Glomerular endothelial cell (primary cell): ENCODE measurements at places on chromosomes 1 and 21.

GRCh38 chr1:26733982-26734381 lies 38.2 kb downstream of the ARID1A start:
- no peak for DNase-seq

GRCh38 chr1:209432443-209432825 lies 151.1 kb upstream of the CAMK1G start:
- no peak for DNase-seq

DNA sequence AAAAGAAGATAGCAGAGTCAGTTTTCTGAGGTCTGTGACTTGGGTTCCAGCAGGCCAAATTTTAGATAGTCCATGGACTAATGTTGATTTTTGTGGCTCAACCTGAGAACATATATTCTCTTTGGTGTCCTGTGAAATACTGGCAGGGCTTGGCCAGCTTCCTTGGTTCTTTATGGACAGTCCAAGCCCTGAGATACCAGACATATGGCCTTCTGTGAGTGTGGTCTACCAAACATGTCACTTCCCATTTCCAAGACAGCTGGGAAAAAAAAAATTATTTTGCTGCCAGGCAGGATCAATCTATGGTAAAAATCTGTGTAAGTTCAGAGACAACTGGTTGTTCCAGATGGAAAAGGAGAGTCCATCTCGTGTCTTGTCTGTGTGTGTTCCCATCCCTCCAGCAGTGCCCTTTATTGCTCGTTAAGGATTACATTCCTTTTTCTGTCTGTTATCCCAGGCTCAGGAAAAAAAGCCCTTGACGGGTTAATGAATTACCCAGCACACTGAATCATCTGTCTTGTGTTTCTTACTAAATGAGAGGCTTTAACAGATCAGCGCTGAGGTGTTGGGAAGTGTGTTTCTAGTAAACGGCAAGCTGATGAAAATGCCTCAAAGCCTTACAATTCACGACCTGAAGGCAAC lies 33.4 kb upstream of the XPR1 start:
- DNase-seq, result no peak

GRCh38 chr21:45282283-45283034 lies 5.2 kb downstream of the POFUT2 start:
- no peak for DNase-seq

DNA sequence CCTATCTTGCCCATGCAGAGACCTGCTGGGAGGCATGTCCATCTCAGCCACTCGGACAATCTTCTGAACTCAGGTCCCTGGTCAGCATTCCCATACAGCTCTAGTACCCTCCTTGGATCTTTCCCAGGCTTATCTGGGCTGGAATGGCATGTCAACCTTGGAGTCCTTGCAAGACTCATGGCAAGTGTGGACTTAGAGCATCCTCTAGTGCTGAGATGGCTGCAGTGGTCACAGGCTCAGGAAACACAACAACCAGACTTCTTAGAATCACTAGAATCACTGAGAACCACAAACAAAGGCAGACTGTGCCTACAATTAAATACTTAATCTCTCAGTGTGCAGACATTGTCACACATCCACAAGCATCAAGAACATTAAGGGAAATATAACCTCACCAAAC lies 73.1 kb upstream of the TSHB start:
- no peak for DNase-seq

GRCh38 chr1:173330149-173330951 lies 123.2 kb upstream of the TNFSF4 start:
- no peak for DNase-seq

GRCh38 chr1:22798083-22798482 lies 87.4 kb downstream of the EPHB2 start:
- no peak for DNase-seq

DNA sequence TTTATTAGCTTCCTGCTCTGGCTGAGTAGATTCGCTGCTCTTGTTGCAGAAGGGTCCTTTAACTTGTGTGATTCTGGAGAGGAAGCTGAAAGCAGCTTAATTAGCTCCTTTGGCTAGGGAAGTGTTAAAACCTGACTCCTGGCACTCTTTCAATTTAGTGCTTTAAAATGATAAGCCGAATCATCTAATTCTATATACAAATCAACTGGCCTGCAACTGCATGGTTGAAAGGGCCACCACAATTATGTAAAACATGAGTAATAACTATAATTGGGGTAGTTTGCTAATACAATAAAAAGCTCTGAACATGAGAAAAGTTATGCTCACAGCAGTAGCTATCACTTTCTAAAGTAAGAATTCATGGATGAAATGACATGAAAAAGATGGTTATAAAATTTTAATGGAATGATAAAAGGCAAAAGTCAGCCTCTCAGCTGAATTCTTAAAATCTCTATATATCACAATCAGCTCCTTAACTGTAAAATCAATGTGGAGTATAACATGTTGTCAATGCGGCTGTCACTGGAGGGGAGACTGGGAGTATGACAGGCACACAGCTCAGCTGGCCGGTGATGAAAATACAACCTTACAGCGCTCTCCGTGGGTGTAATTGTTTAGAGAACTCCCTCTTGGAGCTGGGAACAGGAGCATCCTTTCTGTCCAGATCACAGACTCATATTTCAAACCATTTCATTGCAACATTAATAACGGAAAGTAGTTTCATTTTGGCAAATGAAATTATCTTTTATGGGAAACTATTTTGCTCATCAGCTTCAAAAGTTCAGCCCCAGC lies 324.4 kb downstream of the KCTD3 start:
- no peak for DNase-seq

- no peak for DNase-seq
Measured at GRCh38 chr1:103523346-103523745, 2.2 kb upstream of the RNPC3 start.

DNA sequence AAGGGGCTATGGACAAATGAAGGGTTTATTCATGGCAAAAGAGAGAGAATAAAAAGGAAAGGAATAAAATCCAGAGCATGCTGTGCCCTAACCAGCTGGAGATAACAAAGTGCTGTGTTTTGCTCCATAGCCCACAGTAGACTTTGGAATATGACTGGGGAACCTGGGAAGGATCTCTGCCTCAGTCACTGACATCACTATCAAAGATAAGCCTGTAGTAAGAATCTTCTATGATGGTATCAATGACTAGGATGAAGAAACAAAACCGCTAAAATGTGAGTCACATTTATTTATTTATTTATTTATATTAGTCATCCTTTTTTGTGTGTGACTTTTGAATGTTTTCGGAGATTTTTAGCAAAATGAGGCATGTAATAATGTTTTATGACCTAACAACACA lies 56.3 kb downstream of the NVL start:
- DNase-seq, result no peak

- no peak for DNase-seq
Measured at GRCh38 chr1:61419657-61420056, 305.3 kb downstream of the TM2D1 start.

GRCh38 chr1:244099258-244099930 lies 48.3 kb downstream of the ZBTB18 start:
- DNase-seq, result no peak

DNA sequence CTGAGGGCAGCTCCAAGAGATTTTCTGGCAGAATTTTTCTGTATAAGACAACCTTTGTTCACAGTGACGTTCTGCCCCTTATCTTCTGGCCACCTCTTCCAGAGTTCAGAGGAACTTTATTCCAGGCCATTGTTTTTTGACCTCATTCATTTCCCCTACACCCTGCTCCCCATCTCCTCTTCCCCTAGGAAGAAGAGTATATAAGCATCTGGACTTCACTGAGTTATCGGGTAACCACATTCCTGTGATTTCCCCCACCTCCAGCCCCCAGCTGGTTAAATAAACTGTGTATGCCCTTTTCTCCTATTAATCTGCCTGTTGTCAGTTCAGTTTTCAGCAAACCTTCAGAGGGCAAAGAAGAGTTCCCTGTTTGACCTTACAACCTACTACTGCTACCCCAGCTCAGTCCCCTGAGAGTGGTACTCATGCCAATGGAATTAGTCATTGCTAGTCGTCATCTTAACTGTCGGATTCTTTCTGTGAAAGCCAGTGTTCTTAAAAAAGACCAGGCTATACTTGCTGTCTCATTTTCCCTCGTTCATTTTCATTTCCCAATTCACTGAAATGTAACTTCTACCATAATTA lies 14.3 kb upstream of the ALG14 start:
- DNase-seq, result peak; percentile 45

GRCh38 chr1:203536575-203536974 lies 42.6 kb downstream of the OPTC start:
- no peak for DNase-seq

GRCh38 chr21:32127081-32127480 lies 151.8 kb downstream of the MIS18A start:
- no peak for DNase-seq

DNA sequence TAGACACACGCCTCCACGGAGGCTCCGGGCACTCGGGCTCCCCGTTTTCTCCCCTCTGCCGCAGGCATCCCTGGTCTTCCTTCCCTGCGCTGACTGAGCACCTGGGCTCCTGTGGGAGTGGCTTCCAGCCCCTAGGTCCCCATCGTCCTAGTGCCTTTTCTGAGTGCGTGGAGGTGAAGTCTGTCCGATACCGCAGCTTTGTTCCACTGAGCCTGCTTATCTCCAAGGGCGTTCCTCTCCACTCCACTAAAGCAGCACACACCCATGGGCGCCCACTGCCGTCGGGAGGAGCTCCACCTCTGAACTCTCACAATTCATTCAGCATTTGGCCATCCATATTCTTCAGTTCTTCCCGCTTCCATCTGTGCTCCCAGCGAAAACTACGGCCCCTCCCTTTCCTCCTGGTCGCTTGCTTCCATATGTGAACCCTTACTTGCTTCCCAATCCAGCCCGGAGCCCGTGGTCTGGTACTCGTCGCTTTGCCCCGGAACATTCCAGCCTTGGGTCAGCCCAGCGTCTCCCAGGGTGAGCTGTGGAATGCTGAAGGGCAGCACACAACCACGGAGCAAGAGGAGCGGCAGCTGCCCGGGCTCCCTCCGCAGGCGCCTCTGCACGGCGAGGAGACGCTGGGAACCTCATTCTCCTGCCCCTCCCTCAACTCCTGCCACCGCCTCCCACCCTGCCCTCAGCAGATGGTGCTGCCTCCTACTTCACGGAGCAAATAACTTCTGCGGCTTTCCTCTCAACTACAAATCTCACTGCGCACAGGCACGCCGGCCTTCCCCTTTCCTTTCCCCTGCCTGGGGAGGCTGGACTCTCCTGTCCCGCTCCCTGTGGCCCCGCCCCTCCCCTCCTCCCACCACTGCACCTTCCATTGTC lies 27.5 kb downstream of the ATP8B2 start:
- DNase-seq, result no peak

DNA sequence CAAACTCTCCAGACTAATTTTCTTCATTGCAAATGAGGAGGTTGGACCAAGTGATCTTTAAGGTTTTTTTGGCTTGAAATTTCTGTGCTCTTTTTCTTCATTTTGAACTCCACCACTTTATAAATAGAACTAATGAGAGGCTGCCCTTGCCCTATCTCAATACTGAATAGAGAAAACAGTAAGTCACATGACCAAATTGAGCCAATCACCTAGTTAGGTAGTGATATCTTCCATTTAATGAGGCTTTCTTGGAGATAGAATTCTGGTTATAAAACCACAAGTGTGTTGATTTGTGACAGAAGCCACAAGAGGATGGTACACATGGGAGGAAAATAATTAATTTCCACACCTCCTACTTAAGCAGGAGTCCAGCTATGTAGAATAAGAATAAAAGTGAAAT lies 263.4 kb upstream of the SNX7 start:
- no peak for DNase-seq

DNA sequence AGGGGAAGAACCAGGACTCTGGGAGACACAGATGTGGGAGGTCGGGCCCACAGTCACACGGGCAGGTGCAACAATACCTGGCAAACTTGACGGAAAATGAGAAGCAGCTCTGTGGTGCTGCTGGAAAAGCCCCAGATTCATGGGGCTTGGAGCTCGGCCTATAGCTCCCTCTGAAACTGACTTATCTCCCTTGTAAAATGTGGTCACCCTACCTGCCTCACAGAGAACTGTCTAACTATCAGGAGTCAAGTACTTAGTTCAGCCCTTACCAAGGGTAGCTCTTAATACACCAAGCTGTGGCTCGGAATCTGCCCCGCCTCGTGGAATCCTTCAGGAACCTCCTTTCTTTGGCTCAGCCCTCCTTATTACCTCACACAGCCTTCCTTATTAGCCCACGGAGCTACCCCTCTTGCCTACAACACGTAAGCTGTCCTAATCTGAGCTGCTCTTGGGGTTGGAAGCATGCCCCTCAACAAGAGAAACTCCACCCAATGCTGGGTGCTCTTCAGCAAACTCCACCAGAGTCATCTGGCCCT lies 68.9 kb downstream of the MRPL37 start:
- DNase-seq, result no peak

- peak; percentile 82 for DNase-seq
Measured at GRCh38 chr1:23958810-23959460, 693 bp upstream of the PNRC2 start.

DNA sequence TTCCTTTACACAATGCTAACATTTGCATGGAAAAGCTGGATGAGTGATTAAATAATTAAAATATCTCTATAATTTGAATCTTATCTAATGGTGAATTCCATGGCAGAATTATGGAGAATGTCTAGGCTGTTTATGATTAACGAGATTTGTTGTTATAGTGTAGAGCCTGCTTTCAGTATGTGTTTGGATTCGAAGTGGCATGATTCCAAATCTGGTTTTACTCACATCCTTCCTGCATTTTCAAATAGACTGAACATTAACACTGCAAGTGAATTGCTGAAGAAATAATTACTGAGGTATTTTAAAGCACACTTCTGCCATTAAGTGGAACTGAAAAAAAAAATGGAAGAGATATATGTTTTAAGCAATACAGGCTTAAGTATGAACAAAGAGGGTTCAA lies 5.1 kb upstream of the NEK7 start:
- no peak for DNase-seq

DNA sequence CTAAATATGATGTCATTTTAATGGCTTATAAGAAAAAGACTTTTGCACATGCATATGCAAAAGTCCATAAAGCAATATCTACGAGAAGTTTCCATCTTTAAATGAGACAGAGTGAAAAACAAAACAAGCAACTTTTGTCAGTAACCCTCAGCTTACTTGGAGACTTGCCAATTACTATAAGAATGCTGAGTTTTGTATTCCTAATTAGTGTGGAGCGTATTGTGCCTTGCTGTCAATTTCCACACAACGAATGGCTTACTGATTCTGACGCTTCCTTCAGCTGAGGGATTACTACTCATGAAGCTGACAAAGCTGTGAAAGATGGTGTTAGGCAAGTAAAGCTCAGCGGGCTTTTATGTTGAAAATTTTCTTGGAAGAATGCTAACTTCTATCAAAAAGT lies 440.4 kb upstream of the ADAMTS5 start:
- no peak for DNase-seq

DNA sequence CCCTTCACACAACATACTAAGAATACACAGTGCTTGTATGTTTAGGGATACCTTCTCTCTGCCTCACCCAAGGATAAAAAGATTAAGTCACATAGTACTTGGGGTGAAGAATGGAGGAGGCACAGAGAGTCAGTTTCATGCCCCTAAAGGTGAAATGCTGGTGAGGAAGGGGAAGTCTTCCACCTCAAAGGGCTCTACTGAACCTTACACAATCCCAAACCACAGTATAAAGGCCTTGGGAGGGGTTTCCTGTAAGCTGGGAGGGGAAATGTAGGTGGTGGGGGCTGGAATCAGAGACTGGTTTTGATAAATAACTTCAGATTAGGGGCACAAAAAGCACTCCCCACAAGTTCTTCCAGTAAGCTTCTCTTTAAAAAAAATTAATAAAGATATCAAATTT lies 3.5 kb downstream of the MINDY1 start:
- DNase-seq, result no peak

GRCh38 chr1:183580281-183580682 lies 10.0 kb downstream of the NCF2 start:
- peak; percentile 31 for DNase-seq

GRCh38 chr1:223052931-223053330 lies 90.1 kb downstream of the TLR5 start:
- DNase-seq, result no peak

GRCh38 chr1:228393268-228393701 lies 13.3 kb downstream of the TRIM11 start:
- DNase-seq, result peak; percentile 12

- no peak for DNase-seq
Measured at GRCh38 chr1:85427331-85427730, 37.6 kb downstream of the DDAH1 start.
